ENCODE measurements at places on chromosomes 5 and 9.

DNA sequence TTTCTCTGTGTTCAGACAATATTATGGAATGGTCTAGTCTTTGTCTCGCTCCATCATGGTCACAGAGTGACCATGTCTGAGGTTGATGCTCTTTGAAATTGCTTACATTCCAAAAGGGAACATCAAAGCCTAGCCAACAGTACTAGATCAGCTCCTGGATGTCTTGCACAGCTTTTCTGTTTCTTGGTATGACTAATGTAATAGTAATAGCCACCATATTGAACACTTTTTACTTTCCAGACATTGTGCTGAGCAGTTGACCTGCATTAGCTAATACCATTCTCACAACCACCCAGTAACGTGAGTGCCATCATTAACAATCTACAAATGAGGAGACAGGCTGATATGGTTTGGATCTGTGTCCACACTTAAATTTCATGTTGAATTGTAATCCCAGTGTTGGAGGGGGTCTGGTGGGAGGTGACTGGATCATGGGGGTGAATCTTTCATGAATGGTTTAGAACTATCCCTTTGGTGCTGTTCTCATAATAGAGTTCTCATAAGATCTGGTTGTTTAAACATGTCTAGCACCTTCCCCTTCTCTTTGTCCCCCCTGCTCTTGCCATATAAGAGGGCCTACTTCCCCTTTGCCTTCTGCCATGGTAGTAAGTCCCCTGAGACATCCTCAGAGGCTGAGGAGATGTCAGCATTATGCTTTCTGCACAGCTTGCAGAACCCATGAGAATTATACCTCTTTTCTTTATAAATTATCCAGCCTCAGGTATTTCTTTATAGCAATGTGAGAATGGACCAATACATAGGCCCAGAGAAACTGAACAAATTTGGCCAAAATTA, 577.5 kb upstream of the CLINT1 start:
- no peak overlapping the region for H3K27ac ChIP-seq
- H3K36me3 ChIP-seq = no peaks in the 10 kb centered on the region
- no peak for DNase-seq
- H3K27me3 ChIP-seq = no peaks in the 10 kb centered on the region
- no peak overlapping the region for H3K4me3 ChIP-seq
- no peaks in the 10 kb centered on the region for H3K4me1 ChIP-seq

DNA sequence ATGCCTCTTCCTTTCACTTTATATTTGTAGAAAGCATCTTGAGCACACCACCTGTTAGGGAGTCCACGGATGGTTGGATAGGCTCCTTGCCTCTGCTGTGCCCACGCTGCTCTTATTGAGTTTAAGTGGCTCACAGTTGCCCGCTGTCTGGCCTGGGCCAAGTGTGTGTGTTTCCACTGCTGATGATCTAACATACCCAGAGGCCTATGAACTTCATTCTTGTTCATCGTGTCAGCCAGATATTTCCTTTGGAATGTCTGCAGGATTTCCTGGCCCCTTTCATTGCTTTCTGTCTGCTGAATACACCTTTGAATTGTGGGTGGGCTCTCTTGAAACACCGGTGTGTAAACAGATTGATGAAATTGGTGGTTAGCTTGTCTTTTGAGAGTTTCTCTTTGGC, 46.6 kb downstream of the MVB12B start:
- H3K4me3 ChIP-seq = no peak overlapping the region
- H3K27ac ChIP-seq = no peak overlapping the region
- no peaks in the 10 kb centered on the region for H3K27me3 ChIP-seq
- no peak for DNase-seq
- peaks cover 4% of the 10 kb centered on the region for H3K4me1 ChIP-seq

- no peaks in the 10 kb centered on the region for H3K36me3 ChIP-seq
- no peak overlapping the region for H3K27ac ChIP-seq
- no peaks in the 10 kb centered on the region for H3K4me1 ChIP-seq
- H3K4me3 ChIP-seq = no peak overlapping the region
- H3K27me3 ChIP-seq = no peaks in the 10 kb centered on the region
Measured at GRCh38 chr5:160685695-160686094, 166.3 kb downstream of the ATP10B start.

GRCh38 chr9:130256644-130257043, 8.9 kb upstream of the HMCN2 start:
- H3K4me3 ChIP-seq = no peak overlapping the region
- no peak overlapping the region for H3K27ac ChIP-seq
- H3K36me3 ChIP-seq = no peaks in the 10 kb centered on the region
- H3K27me3 ChIP-seq = no peaks in the 10 kb centered on the region

DNA sequence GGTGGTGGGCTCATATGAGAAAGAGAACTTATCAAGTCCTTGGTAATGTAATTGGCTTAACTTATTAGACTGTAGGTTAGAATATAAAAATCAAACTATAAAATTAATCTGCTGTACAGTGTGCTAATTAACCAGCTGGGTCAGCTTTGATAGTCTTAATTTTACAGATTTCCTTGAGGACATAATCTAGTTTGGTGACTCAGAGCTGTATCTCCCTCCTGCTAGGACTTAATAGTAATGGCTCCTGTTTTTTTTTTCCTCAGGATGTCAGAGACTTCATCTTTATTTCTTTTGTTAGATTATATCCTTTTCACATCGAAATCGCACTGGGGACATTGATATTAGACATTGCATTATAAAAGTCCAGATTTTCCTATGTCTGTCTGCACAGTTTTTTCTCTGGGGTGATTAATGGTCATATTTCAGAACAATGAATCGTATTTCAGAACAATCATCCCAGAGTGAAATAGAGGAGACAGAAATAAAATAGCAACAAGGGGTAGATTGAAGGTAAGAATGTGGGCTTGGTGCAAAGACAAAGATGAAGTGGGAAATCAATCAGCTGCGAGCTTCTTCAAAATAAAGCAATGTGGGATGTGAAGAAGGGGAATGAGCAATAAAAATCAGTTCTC, 346.4 kb upstream of the RIOK2 start:
- H3K4me3 ChIP-seq = no peak overlapping the region
- H3K36me3 ChIP-seq = no peaks in the 10 kb centered on the region
- no peaks in the 10 kb centered on the region for H3K4me1 ChIP-seq
- DNase-seq = no peak
- no peak overlapping the region for H3K27ac ChIP-seq

DNA sequence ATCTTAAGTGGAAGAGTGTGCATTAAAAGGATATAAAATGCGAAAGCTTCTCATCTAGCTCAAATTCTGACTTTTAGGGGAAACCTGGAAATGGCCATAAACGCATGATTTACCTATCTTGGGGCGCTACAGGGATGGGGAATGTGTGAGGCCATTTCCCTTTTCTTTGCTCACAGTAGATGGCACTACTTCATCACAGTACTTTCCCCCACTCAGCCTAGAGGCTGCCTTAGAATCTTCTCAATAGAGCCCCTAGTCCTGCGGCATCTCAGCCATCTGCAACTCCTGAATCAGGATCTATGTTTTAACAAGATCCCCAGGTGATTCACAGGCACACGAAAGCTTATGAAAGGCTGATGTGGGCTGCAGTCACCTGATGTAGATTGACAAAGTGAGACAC, 110.8 kb downstream of the LHFPL2 start:
- no peak overlapping the region for H3K27ac ChIP-seq
- H3K4me3 ChIP-seq = no peak overlapping the region
- no peaks in the 10 kb centered on the region for H3K27me3 ChIP-seq

- no peaks in the 10 kb centered on the region for H3K36me3 ChIP-seq
- H3K4me3 ChIP-seq = no peak overlapping the region
- H3K4me1 ChIP-seq = no peaks in the 10 kb centered on the region
- no peak overlapping the region for H3K27ac ChIP-seq
Measured at GRCh38 chr5:94025788-94026473, 284.5 kb upstream of the POU5F2 start.

DNA sequence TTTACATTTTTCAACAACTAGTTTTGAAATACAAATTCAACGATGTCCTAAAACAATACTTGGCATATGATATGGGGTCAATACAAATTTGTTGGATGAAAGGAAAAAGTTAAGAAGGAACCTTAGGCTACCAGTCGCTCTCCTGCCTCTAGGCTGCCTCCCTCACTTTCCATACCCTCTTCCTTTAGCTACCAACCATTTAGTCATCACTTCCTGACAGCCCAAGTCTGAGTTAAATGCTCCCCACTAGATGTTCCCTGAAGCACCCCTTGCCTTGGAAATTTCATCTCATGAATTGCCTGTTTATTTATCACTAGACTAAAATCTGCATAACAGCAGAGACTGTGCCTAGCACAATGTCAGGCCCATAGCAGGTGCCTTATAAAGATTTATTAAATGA, 2.7 kb upstream of the LARS1 start:
- 0 out of 2 replicates have a peak, but pooled peaks cover 1% of the 10 kb centered on the region for H3K4me1 ChIP-seq
- H3K27ac ChIP-seq = no peak overlapping the region
- H3K4me3 ChIP-seq = no peak overlapping the region
- H3K27me3 ChIP-seq = no peaks in the 10 kb centered on the region
- H3K36me3 ChIP-seq = no peaks in the 10 kb centered on the region
- no peak for DNase-seq

DNA sequence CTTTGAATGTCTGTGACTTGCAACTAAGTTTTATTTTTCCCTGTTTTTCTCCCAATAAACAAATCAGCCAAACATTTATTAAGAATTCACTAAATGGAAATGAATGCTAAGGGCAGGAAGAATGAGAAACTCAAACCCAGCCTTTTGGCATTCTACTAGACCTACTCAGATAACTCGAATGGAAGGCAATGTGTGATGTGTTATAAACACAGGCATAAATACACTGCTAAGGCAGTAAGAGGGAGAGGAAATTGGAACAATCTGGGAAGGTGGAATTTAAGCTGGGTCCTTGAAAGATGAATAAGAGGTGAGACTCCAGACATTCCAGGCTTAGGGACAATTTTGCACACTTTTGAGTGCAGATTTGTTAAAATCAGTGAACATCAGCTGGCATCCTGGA, 34.7 kb downstream of the MARCHF3 start:
- no peaks in the 10 kb centered on the region for H3K36me3 ChIP-seq
- H3K27me3 ChIP-seq = no peaks in the 10 kb centered on the region
- no peak for DNase-seq
- no peak overlapping the region for H3K4me3 ChIP-seq
- no peaks in the 10 kb centered on the region for H3K4me1 ChIP-seq
